Heart right ventricle (tissue), 16 donors: ENCODE measurements at places on chromosomes 12 and 14. TPM values are rescaled to one million over a fixed set of nuclear protein-coding genes. Genes with fewer than 3 reads are reported as not detected.

GOLT1B gene
- total RNA-seq, result 12.0 TPM

NOXRED1 gene
- not detected for total RNA-seq

KRAS gene
- 11.6 TPM for total RNA-seq

SIX6 gene
- not detected for total RNA-seq

NR1H4 gene
- total RNA-seq, result not detected

P2RX2 gene
- not detected for total RNA-seq

VIPAS39 gene
- 11.2 TPM for total RNA-seq

DNAI7 gene
- 0.68 TPM for total RNA-seq

ZFYVE1 gene
- total RNA-seq, result 13.5 TPM

CHGA gene
- not detected for total RNA-seq

LMNTD1 gene
- total RNA-seq, result not detected

LEMD3 gene
- 10.5 TPM for total RNA-seq

CCDC38 gene
- total RNA-seq, result 0.24 TPM

DHH gene
- total RNA-seq, result 0.77 TPM

MUCL1 gene
- total RNA-seq, result not detected

ZFYVE21 gene
- total RNA-seq, result 56.5 TPM

MYO1H gene
- total RNA-seq, result 1.2 TPM

OTOGL gene
- 0.55 TPM for total RNA-seq

ANKRD33 gene
- total RNA-seq, result not detected

RERGL gene
- 1.2 TPM for total RNA-seq

RTN1 gene
- total RNA-seq, result 0.40 TPM

NGB gene
- total RNA-seq, result not detected

KRT85 gene
- total RNA-seq, result not detected

CLEC1B gene
- total RNA-seq, result not detected

POU6F1 gene
- 4.9 TPM for total RNA-seq

ATL1 gene
- total RNA-seq, result 0.60 TPM

CYP27B1 gene
- not detected for total RNA-seq

C12orf54 gene
- total RNA-seq, result not detected

MED6 gene
- total RNA-seq, result 19.2 TPM

CRACR2A gene
- total RNA-seq, result 5.3 TPM

SDSL gene
- 20.2 TPM for total RNA-seq

ZNF140 gene
- 10.5 TPM for total RNA-seq

TPH2 gene
- not detected for total RNA-seq
